ENCODE measurements at places on chromosomes 6 and 20. TPM values are rescaled to one million over a fixed set of nuclear protein-coding genes. Genes with fewer than 3 reads are reported as not detected.
A peak's percentile ranks its signal among the peaks of the same experiment; 100 is the strongest.

AURKA gene
- total RNA-seq: 105 TPM

- DNase-seq: no peak
Observed at GRCh38 chr6:17663226-17663625, 43.5 kb downstream of the NUP153 start.

DNA sequence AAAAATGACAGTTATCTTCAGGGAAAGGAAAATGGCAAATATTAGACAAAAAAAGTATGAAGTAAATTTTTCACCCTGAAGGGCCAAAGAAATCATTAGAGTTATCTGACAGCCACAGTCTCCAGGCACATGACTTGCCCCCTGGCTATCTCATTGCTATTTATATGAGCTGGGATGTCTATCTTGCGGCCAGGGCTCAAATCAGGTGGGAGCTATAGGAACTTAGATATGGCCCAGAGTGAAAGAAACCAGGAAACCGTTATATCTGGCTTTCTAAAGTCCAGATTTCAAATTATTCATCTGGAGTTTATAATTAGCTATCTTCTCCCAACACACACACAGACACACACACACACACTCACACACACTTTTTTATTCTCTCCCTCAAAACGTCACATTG is 135.3 kb upstream of the EEF1E1 start:
- no peak for DNase-seq

DNA sequence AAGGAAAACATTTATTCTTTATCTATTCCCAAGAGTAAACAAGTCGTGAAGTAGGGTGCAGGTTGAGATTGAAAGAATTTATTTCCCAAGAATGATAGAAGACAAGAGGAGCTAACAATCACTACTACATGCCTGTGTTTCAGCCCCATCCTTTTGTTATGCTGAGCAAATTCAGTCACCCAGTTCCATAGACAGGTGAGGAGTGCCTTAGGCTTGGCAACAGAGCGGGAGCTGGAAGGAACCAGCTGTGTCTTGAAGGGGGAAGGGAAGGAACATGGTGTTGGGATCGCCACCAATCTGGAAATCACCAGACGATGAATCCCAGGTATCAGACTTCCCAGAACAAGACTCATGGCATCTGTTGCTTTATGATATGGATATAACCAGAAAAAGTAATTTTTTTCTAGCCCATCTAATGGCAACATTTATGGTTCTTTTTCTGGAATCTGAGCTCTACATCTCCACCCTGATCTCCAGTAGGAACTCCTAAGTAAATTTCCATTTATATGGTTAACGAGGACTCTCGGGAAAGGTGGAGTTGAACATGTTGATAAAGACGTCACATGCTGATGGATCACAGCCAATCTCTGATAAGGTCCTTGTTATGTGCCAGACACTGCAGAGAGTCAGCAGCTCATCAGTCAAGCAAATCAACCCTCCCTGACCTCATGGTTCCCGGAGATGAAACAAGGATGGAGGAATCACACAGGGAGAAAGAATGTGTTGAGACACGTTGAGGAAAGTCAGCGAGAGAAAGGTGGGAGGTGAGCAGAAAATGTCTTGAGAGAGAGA is 344.9 kb downstream of the SMOC2 start:
- no peak for DNase-seq

GRCh38 chr20:47791084-47791599 is 5.9 kb upstream of the SULF2 start:
- DNase-seq: no peak

DNA sequence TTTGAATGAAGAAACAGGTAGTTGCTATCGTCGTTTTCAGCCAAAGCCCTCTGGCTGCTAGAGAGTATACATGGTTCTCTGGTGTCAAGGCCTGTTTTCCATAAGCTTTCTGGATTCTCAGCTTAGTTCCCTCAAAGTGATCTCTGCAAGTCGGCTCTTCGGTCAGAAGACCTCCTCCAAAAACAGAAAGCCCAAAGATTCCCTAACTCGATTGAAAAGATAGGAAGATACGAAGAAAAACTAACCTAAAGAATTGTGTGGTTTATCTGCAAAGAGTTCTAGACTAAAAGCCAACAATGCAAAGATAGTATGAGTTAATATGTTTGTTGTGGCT is 545 bp upstream of the ASCC3 start:
- no peak for DNase-seq

DNA sequence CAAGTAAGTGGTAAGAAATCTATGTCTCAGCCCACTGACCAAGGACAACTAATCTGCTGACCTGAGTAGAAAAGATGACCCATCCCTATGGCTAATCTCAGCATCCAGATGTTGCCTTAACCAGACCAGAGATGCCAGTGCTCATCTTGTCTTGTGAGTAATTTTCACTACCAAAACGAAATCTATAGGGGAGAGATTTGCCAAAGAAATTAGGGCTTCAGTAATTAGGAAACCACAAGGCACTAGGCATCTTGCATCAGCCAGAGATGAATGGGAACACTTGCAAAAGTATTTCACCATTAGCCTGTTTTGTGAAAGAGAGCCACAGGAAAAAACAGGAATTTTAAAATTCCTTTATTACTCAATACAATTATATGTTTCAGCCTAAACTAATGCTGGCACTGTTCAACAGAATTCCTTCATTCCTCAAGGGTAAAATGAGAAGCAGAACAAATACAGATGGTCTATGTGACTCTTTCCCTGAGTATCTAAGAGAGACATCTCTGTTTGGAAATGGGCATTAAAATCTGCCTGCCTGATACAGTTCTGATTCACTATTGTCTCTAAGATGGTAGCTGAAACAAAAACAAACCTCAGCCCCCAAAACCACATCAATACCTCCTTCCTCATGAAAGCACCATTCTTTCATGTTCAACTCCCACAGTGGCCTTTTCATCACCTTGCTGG is 87.8 kb downstream of the GMDS start:
- peak; percentile 12 for DNase-seq

Measured in A673 (cell line).